ENCODE measurements at places on chromosomes 11 and 22.
A peak's percentile ranks its signal among the peaks of the same experiment; 100 is the strongest.

DNA sequence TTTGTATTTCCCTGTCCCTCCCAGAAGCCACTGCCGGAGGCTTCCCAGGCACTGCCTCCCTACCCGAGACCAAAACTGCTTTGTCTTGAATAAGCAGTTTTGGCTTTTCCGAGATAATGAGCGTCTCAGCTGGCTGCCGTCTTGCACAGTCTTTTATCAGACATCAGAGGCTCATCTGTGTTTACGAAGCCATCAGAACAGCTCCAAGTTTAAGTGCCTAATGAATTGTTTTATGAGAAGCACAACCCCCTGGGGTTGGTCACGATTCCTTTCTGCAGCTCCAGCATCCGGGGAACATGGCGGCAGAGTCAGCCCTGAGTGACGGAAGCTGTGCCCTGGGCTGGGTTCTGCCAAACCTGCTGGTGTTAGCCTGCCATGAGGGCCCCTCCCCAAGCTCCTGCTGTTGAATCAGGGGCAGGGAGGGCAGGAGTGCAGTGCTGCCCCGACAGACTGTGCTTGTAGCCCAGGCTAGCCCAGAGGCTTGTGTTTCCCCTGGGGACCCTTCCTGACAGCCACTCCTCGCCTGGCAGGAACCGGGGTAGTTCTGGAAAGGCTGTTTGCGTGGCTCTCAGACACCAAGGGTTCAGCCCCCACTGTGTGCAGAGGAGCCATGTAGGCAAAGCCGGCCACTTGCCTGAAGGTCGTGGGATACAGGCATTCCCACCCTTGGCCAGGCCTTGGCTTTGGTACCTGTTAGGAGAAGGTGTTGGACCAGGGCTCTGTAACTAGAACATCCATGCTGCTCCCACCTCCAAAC is 96.1 kb downstream of the MORC2 start:
- no peak for DNase-seq

GRCh38 chr11:103673773-103674172 is 362.7 kb upstream of the DDI1 start:
- no peak for DNase-seq

DNA sequence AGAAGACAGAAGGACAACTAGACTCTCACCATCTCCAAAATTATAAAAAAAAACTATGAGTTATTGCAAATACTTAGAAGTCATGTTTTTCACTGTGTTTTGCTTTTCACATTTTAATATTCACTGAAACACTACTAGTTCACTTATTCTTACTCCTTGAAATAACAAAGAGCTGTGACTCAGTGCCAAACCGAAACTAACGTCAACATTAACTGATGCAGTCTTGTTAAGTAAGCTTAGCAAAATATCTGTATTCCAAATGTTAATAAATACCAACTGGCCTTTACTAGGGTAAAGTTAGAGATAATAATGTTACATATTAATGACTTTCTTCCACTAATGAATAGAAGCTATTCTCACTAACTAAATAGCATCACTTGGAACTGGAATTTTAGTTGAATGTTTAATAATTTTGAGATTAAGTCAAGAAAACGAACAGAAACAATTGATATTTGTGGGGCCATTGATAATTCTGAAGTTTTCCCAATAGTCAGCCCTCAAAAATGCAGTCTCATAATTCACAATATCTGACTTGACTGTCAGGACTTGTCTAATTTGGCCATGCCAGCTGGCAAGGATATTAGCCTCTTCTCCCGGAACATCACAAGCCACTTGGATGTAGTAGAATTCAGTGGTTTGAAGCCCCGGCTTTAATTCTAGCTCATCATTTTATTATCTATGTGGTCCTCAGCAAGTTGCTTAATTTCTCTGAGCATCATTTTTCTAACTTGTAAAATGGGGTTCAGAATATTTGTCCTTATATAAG is 230.1 kb upstream of the DDI1 start:
- no peak for DNase-seq

- no peak for DNase-seq
Observed at GRCh38 chr22:48491451-48491941, 1336.2 kb downstream of the BRD1 start.

DNA sequence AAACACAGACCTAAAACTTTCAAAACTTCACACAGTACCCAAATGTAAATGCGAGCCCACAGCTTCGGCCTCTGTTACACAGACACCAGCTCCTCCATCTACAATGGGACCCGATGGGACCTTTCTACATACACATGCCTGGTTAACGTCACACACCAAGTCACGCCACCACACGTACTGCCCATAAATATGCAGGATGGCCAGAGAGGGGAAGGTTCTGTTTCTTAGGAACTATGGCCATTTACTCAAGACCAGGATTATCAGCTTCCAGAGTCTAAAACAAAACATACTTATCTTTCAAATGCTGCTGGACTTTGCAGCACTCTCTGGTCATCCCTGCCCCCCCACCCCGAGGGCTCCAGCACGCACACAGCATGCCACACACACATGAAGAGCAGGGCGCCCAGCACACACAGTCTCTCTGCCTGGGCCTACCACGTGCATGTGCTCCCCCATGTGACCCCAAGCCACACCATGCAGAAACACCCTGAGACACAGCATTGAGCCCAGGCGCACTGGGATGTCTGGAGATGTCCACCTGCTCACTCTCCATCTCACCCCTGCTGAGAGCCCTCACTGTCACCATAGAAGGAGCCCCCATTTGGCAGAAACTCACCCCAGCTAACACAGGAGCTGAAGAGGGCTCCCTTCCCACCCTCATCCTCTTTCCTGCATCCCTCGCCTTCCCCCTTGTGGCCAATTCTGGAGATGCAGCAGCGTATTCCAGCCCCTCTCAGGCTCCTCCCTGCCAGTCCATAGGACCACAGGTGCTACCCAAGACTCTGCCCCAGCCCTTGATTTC is 61.8 kb downstream of the SLC22A12 start:
- DNase-seq, result peak; percentile 87

- DNase-seq, result no peak
Observed at GRCh38 chr22:20779818-20780158, 5.9 kb downstream of the SERPIND1 start.

DNA sequence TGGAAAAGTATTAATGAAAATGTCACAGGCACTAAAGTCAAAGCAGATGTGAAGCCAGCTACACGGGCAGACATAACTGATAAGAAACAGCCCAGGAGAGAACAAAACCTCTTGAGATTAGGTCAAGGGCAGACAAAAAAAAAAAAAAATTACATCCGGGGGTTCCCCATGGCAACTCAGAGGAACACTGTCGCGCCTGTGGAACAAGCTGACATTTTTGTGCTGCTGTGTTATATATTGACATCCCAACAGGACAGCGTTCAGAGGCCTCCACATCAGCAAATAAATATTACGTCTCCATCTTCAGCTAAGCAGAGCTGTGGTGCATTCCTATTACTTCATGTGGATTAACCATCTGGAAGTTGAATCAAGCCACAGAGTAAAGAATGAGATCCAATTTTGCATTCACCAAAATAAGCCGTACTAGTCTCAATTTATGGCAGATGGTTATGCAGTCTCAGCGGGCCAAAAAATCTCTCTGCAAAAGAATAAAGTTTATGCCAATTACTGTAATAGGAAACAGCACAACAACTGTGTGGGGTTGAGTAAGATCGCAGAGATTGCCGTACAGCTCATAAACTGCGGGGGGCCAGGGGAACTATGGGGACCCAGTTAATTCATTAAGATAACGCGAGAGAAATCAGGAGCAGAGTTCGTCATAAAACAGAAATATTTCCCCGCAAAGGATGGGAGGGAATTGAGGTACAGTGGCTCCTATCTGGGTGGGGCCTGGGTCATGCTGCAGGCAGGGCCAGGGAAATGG is 41.3 kb upstream of the MN1 start:
- no peak for DNase-seq

DNA sequence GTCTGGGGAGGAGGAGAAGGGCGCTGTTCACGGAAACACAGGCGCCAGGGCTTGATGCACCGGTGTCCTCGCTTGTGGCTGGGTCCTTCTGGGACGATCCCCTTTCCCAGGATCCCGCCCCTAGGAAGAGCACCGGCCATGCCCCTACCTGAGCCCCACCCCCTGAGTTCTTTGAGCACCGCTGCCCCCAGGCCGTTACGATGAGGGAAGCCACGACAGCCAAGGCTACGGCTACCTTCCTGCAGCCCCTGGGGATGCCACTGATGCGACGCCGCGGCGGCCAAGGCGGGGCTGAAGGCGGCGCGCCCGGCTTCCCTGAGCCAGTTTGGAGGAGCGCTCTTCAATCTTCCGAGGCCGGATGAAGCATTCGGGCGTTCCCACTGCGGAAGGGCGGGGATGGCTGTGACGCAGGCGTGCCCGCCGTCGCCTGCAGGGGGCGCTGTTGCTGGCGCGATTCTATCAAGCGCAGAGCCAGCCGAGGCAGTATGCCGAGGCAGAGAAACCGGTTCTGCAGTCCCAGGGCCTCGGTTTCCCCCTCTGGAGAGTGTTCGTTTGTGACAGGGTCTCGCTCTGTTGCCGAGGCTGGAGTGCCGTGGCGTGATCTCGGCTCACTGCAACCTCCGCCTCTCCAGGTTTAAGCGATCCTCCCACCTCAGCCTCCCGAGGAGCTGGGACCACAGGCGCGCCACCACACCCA is 9.7 kb upstream of the NEFH start:
- DNase-seq, result peak; percentile 96

GRCh38 chr11:21037850-21038249 is 368.5 kb downstream of the NELL1 start:
- no peak for DNase-seq

DNA sequence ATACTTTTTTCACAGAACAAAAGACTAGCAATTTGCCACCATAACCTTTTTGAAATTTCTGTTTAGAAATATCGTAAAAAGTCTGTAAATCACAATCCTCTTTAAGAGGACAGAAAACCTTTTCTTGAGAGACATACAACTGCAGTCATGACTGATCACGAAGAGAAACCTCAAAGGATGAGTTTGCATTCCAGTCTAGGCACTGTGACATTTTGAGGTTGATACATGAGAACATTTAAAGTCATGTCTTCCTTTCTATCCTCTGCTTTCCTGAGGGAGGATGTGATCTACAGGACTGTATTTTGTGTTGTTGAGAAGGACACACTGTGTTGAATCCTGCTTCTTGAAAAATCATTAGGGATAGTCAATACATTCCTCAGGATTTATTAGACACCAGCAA is 476.7 kb upstream of the CCDC179 start:
- no peak for DNase-seq

- DNase-seq, result no peak
Observed at GRCh38 chr22:26903030-26903856, 245.9 kb downstream of the MIAT start.

DNA sequence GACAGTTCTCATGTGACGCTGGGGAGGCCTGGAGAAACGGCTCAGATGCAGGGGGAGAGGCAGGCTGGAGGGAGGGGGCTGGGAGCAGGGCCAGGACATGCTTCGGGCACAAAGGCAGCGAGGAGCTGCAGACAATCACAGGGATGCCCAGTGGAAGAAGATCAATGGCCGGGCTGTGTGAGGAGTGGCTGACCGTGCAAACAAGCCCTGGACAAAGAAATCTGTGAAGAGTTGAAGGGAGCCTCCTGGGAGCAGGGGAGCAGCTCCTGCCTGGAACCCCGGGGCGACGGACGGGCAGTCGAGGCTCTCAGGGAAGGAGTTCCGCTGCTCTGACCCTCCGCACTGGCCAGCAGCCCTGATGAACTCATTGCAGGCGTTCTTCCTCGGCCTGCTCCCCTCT is 126.7 kb upstream of the B3GAT1 start:
- no peak for DNase-seq

- no peak for DNase-seq
Observed at GRCh38 chr11:72278905-72279304, 34.9 kb upstream of the PHOX2A start.
